ENCODE measurements at places on chromosomes 11 and 22.

GRCh38 chr22:47153854-47154525 lies 391.5 kb downstream of the TBC1D22A start:
- no peak for DNase-seq

DNA sequence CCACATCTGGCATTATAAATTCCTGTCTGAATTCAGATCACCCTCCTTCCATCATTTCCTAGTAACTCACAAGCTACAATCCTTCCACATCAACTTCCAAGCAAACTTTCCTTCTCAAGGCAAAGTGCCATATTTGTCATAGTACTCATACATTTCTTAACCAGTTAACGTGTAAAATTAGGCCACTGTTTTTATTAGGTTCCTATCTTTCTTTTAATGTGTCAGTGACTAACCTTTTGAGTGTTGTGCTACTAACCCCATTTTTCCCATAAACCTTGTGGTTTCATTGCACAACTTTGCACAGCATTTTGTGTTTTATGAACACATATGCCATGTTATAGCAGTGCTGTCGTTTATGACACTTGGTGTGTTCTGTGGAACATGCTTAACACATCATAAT lies 90.1 kb downstream of the KIF18A start:
- no peak for DNase-seq

DNA sequence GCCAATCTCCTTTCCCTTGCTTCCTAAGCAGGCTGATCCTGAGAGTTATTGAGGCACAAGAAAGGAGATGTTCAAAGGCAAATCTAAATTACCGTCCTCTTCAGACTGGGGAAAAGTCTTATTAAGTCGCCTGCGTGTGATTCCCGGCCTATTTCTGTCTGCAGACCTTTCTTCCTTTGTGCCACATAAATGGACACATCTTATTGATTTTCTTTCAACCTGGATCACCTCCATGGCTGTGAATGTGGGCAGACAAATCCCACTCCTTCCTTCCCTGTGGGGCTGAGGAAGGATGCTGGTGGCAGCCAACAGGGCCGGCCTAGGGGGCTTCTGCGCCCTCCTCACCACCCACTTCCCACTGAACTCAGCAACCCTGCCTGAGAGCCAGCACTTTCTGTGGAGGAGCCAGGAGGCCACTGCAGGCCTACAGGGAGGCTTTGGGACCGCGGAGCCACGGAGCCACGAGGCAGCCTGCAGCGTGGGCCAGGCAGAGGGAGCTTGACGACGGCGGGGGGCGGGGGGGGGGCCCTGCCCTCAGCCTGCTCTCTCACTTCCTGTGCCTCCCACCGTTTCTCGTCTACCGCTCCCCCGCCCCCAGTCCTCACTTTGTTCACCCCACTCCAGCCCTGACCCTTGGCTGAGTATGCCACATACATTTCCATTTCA lies 73.6 kb upstream of the LMO1 start:
- DNase-seq, result no peak

DNA sequence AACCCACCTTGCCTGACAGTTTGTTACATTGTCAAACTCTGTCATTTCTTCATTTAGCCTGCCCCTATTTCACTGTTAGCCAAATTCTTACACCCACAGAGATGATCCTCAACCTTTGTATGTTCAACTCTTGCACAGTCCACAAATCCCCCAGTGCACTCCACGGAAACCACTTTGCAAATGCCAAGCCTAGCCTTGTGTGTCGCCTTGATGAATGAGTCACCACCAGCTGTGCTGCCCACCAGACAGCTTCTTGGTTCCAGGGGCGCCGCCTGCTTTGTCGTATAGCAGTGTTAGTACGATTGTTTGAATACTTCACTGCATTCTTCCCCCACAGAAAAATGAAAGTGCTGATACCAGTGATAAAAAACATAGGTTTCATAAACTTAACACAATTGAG lies 686.3 kb downstream of the NTM start:
- DNase-seq, result no peak

DNA sequence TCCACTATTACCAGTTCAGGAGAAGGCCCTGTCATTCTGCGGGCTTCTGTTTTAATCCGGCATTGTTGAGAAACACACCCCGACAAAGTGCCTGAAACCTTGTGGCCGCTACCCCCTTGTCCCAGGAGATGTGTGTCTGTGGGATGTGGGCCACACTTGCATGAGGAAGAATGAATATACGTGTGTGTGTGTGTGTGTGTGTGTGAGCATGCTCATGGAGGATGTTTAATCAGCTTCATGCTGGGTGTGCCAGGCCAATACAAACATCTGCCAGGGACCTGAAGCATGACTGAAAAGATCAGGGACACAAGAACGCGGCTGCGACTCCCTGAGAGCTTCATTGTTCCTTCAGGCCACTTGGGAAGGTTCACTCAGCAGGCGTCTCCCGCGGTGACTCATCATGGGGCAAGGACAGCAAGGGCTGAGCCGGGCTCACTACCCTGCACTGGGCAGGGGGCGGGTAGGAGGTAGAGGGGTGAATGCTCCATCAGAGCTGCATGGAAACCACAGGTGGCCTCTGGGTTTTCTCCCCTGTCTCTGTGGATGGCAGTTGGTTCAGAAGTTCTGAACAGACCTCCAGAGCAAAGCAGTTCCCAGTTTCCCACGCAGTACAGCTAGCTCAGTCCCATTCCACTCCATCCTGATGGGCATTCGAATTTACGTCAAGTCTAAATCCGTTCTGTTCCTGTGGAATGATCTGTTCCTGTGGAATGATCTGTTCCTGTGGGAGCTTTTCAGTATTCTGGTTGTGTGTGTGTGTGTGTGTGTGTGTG lies 7.0 kb upstream of the MALAT1 start:
- DNase-seq, result no peak

GRCh38 chr11:44893846-44894617 lies 56.7 kb downstream of the TP53I11 start:
- DNase-seq, result peak; percentile 67

- no peak for DNase-seq
These were observed 23.6 kb downstream of the ADM start for GRCh38 chr11:10328314-10329098.

GRCh38 chr11:79822766-79823165 lies 381.9 kb upstream of the TENM4 start:
- no peak for DNase-seq

GRCh38 chr22:49771266-49772065 lies 56.2 kb downstream of the BRD1 start:
- no peak for DNase-seq

GRCh38 chr22:24224468-24224867 lies 20.4 kb downstream of the GGT5 start:
- no peak for DNase-seq

DNA sequence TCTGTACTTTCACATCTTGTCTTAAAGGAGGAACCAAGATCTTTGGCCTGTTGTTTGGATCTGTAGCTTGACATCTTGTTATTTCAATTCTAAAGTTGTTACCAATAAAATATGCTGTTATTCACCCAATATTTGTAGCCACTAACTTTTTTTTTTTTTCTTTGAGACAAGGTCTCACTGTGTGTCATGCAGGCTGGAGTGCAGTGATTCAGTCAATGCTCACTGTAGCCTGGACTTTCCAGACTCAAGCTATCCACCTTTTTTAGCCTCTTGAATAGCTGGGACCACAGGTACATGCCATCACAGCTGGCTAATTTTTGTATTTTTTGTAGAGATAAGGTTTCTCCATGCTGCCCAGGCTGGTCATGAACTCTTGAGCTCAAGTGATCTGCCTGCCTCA lies 769.4 kb downstream of the DLG2 start:
- DNase-seq, result no peak

- no peak for DNase-seq
These were observed 6.6 kb upstream of the ASCL2 start for GRCh38 chr11:2277008-2277346.

DNA sequence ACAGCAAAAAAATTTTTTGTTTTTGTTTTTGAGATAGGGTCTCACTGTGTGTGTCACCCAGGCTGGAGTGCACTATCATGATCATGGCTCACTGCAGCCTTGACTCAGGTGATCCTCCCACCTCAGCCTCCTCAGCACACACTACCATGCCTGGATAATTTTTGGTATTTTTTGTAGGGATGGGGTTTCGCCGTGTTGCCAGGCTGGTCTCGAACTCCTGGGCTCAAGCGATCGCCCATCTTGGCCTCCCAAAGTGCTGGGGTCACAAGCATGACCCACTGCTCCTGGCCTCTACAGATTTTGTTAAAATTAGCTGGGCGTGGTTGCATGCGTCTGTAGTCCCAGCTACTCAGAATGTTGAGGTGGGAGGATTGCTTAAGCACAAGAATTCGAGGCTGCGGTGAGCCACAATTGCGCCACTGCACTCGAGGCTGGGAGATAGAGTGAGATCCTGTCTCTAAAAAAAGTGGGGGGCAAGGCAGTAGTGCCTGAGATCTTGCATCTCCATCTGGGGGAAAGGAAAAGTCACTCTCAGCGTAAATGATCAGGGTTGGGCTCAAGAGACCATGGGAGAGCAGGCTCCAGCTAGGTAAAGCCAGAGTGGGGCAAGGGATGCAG lies 10.6 kb upstream of the DGKZ start:
- no peak for DNase-seq

- no peak for DNase-seq
These were observed 39.3 kb downstream of the SGSM1 start for GRCh38 chr22:24845041-24845898.

DNA sequence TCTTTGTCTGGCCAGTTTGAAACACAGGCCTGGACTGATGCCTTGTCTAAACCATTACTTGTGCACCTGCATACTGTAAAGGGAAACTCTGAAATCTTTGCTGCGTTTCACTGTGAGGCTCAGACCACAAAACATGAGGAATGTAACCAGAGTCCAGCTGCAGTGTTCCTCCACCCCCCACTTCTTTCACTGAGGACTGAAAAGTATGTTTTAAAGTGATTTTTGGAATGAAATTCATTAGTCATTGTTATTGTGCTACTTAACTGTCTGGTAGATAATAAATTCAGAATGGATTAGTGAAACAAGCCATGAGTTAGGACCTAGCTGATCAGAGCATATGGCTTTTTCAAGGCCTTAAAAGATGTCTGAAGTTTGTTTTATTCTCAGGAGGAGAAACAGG lies 181.2 kb downstream of the WNT11 start:
- no peak for DNase-seq

DNA sequence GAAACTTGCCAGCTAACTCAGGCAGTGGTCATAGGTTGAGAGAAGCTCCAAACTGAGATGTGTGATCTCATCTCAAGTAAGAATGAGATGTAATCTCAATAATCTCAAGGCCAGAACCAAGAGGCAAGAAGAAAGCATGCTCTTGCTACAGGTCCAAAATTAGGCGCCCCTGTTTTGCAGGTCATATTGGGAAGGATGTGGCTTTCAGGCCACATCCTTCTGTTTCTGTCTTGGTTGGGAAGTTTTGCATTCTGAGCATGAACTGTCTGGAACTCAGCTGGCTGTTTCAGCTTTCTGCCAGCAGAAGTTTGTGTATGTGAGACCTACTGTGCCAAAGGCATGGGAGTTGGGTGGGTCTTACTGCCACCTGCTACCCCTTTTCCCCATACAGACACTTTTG lies 67.5 kb upstream of the MS4A8 start:
- DNase-seq, result no peak

- DNase-seq, result no peak
These were observed 367.6 kb downstream of the DYNC2H1 start for GRCh38 chr11:103476874-103477273.

GRCh38 chr11:94402355-94402754 lies 1.1 kb upstream of the GPR83 start:
- DNase-seq, result no peak

GRCh38 chr22:32487461-32487860 lies 12.8 kb downstream of the FBXO7 start:
- no peak for DNase-seq

DNA sequence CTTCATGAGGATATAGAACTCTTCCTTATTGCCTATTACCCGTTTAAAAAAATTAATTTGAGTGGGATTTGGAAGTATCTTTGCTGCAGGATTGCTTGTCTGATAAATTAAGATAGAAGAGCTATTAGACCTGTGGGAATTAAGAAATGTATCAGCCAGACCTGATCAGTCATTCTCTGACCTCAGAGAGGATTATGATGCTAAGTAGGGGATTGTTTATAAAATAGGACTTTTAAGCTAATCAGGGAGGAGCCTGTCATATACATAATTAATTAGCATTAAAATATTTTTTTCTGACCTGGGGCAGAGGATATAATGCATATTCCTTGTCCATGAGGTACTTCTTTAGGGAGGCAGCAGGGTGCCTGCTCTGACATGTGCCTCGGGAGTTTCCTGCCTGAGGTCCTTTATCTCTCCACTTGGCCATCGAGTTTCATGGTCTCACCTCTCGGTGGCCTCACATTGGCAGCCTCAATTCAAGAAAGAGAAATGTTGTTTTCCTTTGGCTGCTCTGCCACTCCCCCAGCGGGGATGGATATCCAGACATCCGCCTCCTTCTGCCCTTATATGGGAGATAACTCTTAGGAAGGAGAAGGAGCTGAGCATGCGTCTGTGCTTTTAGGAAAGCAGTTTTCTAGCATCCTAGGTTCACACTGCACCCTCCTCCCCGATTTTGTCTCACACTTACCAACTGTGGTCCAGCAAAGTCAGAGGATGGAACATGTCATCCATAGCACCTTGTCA lies 41.1 kb downstream of the DIXDC1 start:
- no peak for DNase-seq

DNA sequence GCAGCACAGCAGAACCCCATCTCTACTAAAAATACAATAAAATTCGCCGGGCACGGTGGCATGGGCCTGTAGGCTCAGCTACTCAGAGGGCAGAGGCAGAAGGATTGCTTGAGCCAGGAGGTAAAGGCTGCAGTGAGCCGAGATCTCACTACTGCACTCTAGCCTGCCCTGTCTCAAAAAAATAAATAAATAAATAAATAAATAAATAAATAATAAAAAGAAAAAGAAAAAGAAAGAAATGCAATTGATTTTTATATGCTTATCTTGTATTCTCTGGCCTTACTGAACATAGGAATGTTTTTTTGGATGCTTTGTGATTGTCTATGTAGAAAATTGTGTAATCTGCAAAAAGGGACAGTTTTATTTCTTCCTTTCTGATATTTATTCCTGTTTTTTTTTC lies 132.5 kb downstream of the BARX2 start:
- DNase-seq, result no peak

DNA sequence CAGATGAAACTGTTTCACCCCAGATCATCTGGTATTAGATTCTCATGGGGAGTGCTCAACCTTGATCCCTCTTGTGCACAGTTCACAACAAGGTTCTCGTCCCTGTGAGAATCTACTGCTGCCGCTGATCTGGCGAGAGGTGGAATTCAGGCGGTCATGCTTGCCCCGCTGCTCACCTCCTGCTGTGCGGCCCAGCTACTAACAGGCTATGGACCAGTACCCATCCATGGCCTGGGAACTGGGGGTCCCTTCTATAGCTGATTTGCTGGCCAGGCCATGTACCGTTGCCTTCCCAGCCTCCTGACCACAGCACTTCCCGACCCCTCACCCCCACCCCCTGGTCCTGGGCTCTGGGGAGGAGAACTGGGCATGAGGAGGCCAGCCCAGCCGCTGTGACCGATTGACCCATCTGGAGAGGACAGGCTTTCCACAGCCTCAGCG lies 2.6 kb downstream of the PHLDA2 start:
- no peak for DNase-seq

All from activated naive CD4-positive, alpha-beta T cell treated with Interleukin-2 at 50 U/mL for 16 hours (primary cell).